ENCODE measurements at places on chromosomes 7 and 10.

- DNase-seq = no peak
Observed at GRCh38 chr7:91780521-91780920, 100.0 kb downstream of the MTERF1 start.

- DNase-seq = no peak
Observed at GRCh38 chr7:129146237-129146979, 1.9 kb downstream of the TSPAN33 start.

DNA sequence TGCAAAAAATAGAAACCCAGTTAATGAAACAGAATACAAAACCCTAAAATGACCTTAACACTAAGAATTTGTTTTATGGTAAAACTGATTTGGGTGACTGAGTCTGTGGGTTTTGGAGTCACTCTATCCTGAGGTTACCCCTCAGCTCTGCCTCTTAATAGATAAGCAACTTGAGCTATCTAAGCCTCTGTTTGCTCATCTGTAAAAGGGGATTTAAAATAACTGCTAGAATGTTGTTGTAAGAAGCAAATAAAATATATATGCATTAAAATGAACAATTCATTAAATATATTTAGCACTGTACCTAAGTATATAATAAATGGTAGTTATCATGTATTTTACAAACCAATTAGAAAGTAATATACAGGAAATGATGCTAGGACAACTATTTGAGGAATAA, 115.4 kb downstream of the CABCOCO1 start:
- no peak for DNase-seq

- peak; percentile 68 for DNase-seq
Observed at GRCh38 chr7:128713794-128714193, 25.4 kb upstream of the CALU start.

- no peak for DNase-seq
Observed at GRCh38 chr7:650339-651031, 76.0 kb upstream of the DNAAF5 start.

- no peak for DNase-seq
Observed at GRCh38 chr10:29618341-29619171, 16.2 kb downstream of the SVIL start.

- no peak for DNase-seq
Observed at GRCh38 chr10:57507788-57508187, 759.9 kb downstream of the IPMK start.

- DNase-seq = no peak
Observed at GRCh38 chr7:55052741-55053427, 34.1 kb downstream of the EGFR start.

DNA sequence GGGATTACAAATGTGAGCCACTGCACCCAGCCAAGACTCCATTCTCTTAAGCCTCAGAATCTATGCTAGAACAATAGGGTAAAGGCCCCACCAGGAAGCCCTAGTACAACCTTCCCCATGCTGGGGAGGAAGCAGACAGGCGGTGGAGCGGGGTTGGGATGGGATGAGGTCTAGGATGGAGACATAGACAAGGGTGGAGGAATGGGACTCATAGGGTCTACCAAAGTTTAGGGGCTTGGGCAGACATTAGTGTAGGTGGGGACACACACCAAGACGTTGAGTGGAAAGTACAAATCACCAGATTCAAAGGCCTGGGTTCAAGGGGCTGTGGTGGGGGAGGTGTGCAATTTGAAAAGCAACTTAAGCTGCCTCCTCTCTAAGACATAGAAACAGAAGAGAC, 19.3 kb downstream of the PRSS2 start:
- DNase-seq = no peak

DNA sequence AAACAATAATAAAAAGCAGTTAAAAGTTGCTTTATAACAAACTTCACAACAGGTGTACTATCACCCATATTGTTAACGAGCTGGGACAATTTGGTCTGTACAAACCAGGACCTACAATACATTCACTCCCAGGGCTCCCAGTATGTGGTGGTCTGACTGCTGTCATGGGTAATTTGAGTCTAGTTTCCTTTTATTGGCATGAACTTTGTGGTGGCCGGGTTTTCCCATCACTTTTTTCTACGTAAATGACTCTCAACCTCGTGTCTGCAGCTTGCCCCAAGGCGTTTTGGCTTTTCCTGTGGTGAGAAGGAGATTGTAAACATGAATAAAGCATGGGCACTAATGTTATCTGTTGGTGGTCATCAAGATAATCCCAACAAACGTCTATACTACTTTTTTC, 118.7 kb upstream of the CDK6 start:
- peak; percentile 95 for DNase-seq

GRCh38 chr7:47470567-47471357, 111.1 kb downstream of the TNS3 start:
- no peak for DNase-seq

GRCh38 chr7:69433081-69433480, 165.2 kb upstream of the AUTS2 start:
- DNase-seq = no peak
